ENCODE measurements at places on chromosomes 13 and 19.
A peak's percentile ranks its signal among the peaks of the same experiment; 100 is the strongest.

- peak; percentile 84 for DNase-seq
These were observed at the start of gene NUDT19 for GRCh38 chr19:32691291-32691951. Gene NUDT19, plus strand, starts transcription at chr19:32691821. Its CDS starts 140 bp downstream, at chr19:32691961.

DNA sequence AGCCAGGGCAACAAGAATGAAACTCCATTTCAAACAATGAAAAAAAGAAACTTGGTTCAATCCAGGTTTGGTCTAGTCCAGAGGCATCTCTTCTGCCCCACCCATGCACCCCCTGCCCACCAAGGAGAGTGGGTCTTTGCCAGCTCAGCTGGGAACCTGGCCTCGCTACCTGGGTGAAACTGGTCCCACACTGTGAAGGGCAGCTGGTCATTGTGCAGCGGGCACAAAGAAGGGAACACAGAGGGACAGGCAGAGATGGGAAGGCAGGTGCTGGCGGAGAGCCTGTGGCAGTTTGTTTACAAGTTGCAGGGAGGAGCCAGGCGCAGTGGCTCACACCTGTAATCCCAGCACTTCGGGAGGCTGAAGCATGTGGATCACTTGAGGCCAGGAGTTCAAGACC, 50.2 kb downstream of the CPAMD8 start:
- no peak for DNase-seq

DNA sequence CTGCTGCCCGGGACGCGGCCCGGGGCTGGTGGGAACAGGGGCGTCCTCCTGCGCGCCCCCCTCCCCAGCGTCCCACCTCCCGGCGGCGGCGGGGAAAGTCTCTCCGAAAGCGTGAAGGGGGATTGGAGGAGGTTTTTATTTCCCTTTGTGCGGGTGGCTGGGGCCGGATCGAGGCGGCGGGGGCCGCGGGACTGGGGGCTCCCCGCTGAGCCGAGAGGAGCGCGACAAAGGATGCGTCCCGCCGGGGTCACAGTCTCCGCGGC, 132 bp downstream of the SHD start:
- no peak for DNase-seq

GRCh38 chr19:10836479-10837330, 693 bp upstream of the TMED1 start:
- no peak for DNase-seq

DNA sequence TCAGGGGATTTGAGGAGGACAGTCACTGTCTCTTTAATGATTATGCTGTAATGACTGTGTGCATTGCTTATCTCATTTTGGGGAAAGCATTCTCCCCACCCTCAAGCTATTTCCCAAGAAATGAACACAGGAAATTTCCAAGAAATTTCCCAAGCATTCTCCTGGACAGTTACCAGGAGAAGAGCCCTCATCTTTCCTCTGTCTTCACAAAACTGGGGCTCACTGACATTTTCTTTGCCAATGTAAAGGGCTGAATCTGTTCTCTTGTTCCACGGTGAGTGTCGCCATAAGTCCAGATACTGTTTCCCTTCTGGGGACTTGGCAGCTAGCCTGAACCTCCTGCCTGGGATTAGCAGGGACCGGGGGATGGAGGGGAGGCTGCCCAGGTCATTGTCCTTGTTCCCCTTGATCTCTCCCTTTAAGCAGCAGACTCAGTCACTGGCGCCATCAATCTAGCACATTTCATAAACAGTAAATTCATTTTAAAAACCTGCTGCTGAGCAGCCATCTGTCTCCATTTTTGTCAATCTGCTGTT, 172.8 kb downstream of the DNAJC15 start:
- no peak for DNase-seq

- no peak for DNase-seq
These were observed 168.5 kb downstream of the LMO7 start for GRCh38 chr13:75804605-75805004.

DNA sequence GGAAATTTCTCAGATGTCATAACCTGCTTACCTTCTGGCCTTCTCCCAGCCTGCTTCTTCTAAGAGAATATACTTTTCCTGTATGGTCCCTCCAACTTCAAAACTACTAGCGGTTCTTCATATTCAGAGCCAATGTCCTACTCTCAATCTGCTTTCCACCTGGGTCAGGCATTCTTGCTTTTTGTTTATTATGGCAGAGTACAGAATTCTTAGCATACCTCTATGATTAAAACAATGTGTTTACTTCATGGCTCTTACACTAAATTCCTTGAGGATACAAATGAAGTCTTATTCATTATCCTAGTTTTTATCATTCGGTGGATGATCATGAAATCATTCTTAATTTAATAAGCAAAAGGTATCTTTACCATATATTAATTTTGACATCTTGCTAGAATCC, 484.2 kb upstream of the SLITRK1 start:
- DNase-seq = no peak

- no peak for DNase-seq
These were observed 38.6 kb downstream of the TNFRSF19 start for GRCh38 chr13:23608701-23609413.

DNA sequence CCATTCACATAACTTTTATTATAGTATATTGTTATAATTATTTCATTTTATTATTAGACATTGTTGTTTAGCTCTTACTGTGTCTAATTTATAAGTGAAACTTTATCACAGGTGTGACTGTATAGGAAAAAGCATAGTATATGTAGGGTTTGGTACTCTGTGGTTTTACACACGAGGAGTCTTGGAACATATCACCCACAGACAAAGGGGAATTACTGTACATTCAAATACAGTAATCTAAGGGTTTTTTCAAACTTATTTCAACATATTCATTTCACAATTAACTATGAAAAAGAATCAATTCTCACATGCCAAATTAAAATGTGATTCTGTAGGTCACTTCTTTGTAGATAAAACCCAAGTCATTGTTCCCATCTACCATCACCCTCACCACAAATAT, 46.0 kb downstream of the RBM26 start:
- DNase-seq = no peak

- no peak for DNase-seq
These were observed 2.1 kb downstream of the RNF126 start for GRCh38 chr19:660793-661426.

DNA sequence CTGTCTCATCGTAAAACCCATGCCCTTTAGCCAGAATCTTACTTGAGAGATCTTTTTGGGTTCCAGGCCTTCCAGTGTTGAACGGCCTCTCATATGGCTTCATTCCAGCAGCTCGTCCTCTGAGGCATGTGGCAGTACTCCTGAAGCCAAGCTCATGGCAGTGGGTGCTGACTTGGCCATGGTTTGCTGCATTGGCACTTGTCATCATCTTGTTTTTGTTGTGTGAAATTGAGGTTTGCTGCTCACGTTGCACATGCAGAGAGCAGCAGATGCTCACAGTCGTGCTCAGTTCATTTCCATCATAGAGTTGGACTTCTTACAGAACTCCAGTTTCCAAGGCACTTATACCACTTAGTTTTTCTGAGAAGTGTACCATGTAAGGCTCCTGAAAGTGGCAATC, 14.9 kb downstream of the TEX29 start:
- no peak for DNase-seq

DNA sequence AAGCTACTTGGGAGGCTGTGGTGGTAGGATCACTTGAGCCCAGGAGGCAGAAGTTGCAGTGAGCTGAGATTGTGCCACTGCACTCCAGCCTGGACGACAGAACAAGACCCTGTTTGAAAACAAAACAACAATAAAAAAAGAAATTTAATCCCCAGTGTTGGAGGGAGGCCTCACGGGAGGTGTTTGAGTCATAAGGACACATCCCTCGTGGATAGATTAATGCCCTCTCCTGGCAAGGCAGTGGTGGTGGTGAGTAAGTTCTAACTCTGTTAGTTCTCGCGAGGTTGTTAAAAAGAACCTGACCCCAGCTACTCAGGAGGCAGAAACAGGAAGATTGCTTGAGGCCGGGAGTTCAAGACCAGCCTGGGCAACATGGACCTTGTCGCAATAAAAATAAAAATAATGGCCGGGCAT, 27.6 kb upstream of the SIN3B start:
- DNase-seq = no peak

GRCh38 chr19:6803036-6803404, 30.5 kb downstream of the VAV1 start:
- no peak for DNase-seq

DNA sequence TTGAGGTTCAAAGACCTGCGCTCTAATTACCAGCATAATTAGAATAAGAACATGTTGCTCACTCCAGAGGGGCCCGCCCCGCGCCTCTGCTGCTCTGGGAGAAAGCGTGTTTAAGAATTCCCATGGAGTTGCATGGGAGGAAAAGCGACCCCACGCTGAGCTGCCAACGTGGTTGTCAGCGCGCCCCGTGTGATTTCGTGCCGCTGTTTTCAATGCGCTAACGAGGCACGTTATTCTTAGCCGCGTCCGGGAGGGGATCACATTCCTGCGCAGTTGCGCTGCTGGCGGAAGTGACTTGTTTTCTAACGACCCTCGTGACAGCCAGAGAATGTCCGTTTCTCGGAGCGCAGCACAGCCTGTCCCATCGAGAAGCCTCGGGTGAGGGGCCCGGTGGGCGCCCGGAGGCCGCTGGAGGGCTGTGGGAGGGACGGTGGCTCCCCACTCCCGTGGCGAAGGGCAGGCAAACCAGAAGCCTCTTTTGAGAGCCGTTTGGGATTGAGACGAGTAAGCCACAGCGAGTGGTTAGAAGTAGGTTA, 173.8 kb upstream of the SOX1 start:
- DNase-seq = no peak

- DNase-seq = peak; percentile 94
These were observed at the start of gene RABAC1 for GRCh38 chr19:41959056-41960053. Gene RABAC1, minus strand, starts transcription at chr19:41959321. Its CDS starts 29 bp downstream, at chr19:41959292.

DNA sequence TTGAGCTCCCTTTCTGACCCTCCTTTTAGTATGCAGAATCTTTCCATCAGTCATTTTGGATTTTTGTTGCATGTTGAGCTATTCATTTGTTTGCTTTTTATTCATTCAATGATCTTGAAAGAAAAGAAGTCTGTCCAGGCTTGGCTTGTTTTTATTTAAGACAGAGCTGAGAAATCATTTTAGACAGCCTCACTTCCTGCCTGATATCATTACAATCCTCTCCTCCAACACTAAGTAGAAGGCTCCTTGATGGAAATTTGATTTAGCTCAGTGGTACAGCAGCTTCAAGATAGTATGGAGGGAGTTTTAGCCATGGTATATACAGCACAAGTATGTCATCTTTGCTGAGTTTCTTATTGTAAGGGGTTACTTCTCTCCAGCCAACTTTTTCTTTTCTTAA, 28.4 kb downstream of the MBNL2 start:
- no peak for DNase-seq

DNA sequence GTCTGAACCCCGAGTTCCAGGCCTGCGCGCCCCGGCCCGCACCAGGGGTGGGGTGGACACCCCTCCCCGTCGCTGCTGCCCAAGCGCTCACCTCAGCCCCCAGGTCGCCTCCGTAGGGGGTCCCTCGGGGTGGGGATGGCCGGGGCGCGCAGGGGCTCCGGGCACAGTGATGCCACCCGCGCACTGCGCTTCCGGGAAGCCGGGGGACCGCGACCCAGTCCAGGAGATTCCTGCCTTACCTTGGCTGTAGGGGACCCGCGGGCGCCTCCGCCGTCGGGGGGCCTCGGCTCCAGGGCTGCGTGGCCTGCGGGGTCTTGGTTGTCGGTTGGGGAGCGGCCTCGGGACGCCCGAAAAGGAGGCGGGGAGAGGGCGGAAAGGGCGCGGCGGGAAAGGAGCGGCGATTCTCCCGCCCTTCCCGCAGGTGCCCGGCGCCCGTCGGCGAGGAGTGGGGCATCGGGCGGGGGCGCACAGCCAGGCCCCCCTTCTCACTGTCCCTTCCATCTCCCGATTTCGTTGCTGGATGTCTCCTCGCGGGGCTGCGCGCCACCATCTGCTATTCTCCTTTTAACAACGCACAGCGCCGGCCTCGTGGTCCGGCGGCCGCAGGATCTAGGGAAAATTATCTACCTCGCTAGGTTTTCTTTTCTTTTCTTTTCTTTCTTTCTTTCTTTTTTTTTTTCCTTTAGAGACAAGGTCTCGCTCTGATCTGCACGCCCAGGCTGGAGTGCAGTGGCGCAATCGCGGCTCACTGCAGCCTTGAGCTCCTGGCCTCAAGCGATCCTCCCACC, at the start of gene KEAP1:
TSS of gene KEAP1 (minus strand) at position 355 of the 788 bp plus-strand sequence. CDS start 3,323 bp downstream, outside the sequence.
- peak; percentile 51 for DNase-seq

- DNase-seq = no peak
These were observed 69.8 kb downstream of the ALOX5AP start for GRCh38 chr13:30805132-30805537.

DNA sequence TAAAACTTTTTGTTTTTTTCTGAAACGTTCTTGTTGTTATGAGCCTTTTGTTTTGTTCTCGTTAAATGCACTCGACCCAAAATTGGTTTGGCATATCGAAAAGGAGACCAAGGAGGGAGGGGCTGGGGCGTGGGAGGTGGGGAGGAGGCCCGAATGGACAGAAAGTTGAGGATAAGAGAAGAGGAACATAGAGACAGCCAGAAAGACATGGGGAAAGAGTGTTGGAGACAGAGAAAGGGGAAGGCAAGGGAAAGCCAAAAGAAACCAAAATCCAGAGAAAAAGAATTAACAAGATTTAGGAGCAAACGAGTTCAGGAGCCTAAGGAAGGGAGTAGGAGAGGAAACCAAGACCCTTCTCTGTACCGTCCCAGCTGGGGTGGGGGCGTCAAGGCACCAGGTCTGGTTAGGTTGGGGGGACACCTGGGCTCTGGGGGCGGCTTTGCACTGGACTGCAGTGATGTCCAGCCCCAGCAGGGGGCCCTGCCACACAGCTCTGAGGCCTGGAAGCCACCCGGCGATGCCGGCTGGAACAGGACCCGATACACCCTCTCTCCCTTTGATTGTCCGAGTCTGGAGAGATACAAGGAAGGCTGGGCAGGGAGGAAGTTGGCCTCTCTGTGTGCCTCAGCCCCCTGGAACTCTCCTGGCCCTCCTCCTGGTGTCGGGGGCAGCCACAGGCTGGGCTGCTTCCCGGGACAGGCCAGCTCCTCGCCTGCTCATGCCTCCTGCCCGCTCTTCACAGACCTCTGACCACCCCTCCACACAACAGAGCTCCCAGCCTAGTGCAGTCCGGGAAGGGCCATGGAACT, 11.6 kb upstream of the ASF1B start:
- DNase-seq = peak; percentile 57

DNA sequence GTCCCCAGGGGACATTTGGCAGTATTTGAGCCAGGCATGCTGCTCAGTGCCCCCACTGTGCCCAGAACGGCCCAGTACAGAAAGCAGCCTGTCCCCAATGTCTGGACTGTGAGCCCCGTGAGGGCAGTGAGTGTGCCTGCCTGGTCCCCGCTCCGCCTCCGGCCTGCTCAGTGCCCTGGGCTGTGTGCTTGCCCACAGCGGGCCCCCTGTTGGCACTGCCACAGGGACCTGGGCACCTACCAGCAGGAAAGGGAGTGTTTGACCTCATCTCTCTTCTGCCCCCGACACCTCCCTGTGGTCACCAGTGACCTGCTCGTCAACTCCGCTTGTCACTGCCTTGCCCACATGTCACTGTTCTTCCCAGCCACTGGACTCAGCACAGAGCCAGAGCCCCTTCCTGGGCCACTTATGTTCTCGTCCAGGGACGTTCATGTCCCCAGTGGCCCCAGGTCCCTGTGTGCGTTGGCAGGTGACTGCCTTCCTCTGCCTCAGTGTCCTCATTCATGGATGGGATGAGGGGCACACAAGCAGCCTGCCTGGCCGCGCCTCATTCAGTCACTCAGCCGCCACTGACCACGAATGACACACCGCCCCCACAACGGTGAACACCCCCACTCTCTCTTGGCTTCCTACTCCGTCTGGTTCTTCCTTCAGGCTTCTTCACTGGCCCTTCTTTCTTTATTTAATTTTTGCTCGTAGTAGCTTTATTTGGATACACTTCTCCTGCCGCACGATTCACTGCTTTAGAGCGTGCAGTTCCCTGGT, 2.8 kb downstream of the FZR1 start:
- no peak for DNase-seq

- DNase-seq = no peak
These were observed 101.3 kb upstream of the SLC15A1 start for GRCh38 chr13:98853771-98854221.
